Effector CD4-positive, alpha-beta T cell (primary cell): ENCODE measurements at places on chromosomes 7 and 10.

- DNase-seq, result no peak
These were observed 72.2 kb upstream of the MYL10 start for GRCh38 chr7:101701153-101701794.

DNA sequence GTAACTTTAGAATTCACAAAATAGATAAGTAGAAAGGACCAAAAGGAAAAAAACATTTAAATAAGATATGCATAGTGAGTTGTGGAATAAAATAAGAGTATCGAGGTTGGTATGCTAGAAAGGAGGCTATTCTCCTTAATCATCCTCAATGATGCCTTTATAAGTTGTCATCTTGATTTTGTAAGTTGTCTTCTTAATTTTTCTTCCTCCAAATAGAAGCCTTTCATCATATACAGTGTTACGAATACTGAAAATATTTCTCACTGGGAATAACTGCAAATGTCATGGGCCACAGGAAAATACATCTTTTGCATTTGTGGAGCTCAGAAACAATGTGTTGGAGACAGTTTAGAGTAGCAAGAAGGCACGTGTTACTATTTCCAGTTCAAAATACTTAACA lies 31.5 kb upstream of the PRTFDC1 start:
- no peak for DNase-seq

GRCh38 chr10:60348982-60349381 lies 40.7 kb downstream of the ANK3 start:
- no peak for DNase-seq

DNA sequence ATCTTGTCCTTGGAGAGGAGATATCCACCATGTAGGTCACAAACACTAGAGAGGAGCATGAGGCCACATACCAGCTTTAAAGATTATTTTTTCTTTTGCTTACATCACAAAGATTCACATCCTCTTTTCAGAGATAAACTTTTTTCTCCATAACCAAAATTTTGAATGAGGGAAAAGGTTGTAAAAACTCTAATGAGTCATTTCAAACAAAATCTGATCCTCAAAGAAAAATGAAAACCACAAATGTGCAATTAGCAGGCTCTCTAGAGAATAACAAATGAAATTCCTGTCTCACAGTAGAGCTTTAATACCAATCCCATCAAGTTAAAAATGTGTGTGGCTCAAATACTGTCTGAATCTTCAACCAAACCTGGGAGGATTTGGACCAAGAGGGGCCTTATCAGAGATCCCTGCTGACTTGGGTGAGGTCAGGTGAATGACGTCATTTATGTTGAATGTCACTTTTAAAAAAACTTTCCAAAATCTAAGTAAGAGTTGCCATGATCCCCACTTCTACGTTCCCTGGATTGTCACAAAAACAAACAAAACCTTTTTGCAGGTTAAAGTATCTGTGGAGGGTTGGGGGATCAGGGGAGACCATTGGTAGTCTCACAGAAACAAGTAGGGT lies 261.5 kb upstream of the NPSR1 start:
- DNase-seq, result no peak

DNA sequence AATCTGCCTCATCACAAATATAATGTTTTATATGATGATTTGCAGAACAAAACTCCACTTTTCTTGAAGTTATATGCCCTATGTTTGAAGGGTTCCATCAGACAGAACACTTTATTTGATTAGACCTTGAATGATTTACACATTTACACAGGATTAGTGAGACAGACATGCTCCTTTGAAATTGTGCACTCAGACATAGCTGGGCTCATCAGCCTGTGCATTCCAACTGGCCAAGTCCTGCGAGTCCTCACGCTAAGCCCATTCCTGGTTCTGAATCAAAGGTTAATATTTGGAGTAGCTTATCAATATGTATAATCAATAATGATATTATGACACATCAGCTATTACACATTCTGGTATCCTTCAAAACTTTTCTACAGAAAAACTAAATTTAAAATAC lies 173.6 kb downstream of the MBL2 start:
- no peak for DNase-seq

GRCh38 chr7:64876792-64877713 lies 26.0 kb upstream of the ZNF273 start:
- DNase-seq, result peak; percentile 56
